8988T (cell line): ENCODE measurements at places on chromosomes 12 and 14.

DNA sequence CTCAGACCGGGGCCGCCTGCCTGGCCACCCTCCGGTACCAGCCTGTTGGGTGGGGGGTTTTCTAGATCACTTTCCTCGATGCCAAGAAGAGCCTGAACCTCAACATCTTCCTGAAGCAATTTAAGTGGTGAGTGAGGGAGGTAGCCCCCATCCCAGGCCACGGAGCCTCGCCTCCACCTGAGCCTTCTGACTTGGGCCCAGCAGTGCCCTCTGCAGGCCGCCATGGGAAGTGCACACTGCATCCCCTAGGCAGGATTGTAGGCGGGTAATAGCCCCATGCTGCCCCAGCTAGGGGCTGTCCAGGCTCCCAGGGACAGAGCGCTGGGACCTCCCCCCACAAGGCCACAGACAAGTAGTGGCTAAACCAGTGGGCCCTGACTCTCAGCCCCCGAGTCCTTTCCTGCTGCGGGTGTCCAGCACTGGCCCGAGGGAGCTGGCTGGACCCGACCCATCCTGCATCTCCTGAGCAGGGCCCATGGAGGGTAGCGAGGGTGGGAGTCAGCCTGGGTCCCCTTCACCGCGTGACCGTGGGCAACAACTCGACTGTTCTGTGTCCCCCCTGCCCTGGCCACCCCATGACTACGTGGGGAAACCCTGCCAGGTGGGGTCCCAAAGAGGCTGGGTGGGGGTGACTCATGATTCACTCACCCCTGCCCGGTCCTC is 15.3 kb upstream of the ADSS1 start:
- peak; percentile 99 for DNase-seq

GRCh38 chr14:74488786-74489397 is 4.2 kb downstream of the NPC2 start:
- no peak for DNase-seq

DNA sequence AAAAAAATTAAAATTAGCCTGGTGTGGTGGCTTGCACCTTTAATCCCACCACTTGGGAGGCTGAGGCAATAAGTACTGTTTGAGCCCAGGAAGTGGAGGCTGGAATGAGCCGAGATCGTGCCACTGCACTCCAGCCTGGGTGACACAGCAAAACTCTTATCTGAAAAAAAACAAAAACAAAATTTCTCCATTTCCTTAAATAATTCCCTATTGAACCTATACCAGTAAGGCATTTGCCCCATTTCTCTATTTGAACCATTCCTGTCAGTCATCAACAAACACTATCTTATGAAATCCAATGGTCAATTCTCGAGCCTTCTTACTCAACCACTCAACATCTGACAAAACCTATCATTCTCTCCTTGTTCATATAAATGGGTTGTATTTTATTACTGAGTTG is 14.7 kb downstream of the SLC2A14 start:
- DNase-seq: no peak

GRCh38 chr14:103716091-103716801 is 636 bp downstream of the ZFYVE21 start:
- DNase-seq: no peak

- DNase-seq: no peak
Measured at GRCh38 chr12:69002969-69003368, 70.0 kb upstream of the CPM start.

- no peak for DNase-seq
Measured at GRCh38 chr12:79673354-79673753, 17.4 kb downstream of the PAWR start.

DNA sequence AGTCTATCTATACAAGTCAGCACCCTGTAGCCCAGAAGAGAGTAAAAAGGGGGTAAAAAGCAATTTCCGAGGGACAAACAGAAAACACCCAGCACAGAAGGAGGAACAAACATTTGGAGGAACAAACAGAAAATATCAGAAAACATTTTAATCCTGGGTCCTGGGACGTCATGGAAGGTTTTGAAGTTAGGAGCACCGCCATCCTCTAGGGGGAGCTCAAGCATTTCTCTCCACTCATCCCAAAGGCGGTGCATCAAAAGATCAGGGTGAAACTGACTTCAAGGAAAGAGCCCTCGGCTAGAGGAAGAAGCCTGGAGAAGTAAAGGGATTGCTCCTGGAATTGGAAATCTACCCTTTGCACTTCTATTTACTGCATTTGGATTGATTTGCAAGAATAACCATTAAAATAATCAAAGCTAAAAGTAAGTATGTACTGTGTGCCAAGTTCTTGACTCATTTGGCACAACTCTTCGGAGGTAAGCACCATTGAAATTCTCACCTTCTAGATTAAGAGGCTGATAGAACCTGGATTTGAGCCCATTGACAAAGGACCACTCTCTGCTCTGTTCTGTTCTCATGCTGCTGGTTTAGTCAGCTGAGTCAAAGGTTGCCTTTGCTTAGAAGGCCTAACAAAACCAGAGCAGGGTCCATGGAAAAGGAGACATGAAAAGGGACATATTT is 17.2 kb upstream of the POC1B start:
- DNase-seq: no peak

DNA sequence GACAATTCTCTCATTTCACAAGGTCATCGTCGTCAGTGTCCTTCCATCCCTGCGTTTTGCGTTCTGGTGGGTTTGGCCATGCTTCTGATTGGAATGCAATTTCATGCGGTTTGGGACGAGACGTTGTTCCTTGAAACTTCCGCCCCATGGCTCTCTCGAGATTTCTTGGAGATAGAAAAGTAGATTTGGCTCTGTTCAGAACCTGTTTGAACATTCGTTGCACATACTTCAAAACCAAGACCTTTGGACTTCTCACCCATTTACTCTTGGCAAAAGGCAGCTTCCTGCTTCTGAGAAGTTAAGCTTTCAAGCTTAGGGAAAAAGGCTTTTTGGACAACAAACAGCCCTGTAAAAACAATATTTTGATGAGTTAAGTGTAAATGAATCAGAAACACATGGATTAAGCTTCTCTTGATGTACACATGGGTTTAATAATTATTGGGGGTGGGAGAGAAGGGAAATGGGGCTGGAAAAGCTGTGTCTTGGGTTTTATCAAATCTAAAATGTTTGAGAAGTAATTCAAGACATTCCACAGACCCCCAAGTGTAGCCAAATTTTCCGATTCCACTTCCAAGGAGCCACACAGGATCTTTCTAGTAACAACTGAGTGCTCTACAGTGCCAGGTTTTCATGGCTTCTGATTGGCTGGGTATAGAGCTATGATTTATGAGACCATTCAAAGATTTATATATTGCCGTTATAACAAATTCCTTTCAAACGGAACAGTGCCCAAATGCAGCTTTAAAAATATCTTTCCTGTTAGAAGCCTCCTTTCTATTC is 467.2 kb downstream of the MED13L start:
- DNase-seq: no peak

- DNase-seq: no peak
Measured at GRCh38 chr12:124588751-124589267, 21.4 kb upstream of the NCOR2 start.

- no peak for DNase-seq
Measured at GRCh38 chr12:22858849-22859570, 234.0 kb downstream of the ETNK1 start.

- DNase-seq: no peak
Measured at GRCh38 chr12:20101046-20101445, 267.3 kb upstream of the PDE3A start.

- no peak for DNase-seq
Measured at GRCh38 chr12:90921536-90921935, 33.4 kb downstream of the CCER1 start.

- DNase-seq: no peak
Measured at GRCh38 chr14:89164168-89165073, 252.6 kb downstream of the FOXN3 start.

GRCh38 chr12:14505626-14506596 is 61.8 kb downstream of the PLBD1 start:
- DNase-seq: no peak

- DNase-seq: no peak
Measured at GRCh38 chr14:92563765-92564285, 50.2 kb downstream of the RIN3 start.
